NCI-H1105 (cell line): ENCODE measurements at places on chromosomes 13 and 19.

- no peak for DNase-seq
Observed at GRCh38 chr19:17450264-17451075, 2.0 kb upstream of the TMEM221 start.

GRCh38 chr19:45814166-45814780, 835 bp downstream of the RSPH6A start:
- DNase-seq = no peak

DNA sequence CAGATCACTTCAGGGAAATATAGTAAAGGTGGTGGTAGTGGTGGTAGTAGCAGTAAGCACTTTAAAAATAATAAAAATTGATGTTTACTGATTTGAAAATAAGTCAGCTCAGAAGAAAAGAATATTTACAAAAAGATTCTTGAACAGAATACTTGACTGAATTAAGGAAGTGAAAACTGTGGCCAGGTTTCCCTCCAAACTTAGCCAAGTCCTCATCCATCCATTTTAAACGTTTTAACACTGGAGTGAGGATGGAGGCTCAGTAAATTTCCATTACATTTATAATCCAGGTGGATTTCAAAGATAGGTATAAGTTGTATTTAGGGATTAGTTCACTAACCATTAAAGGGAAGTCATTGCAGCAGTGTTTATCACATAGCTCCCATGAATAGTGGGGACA, 221.5 kb downstream of the RGCC start:
- no peak for DNase-seq

DNA sequence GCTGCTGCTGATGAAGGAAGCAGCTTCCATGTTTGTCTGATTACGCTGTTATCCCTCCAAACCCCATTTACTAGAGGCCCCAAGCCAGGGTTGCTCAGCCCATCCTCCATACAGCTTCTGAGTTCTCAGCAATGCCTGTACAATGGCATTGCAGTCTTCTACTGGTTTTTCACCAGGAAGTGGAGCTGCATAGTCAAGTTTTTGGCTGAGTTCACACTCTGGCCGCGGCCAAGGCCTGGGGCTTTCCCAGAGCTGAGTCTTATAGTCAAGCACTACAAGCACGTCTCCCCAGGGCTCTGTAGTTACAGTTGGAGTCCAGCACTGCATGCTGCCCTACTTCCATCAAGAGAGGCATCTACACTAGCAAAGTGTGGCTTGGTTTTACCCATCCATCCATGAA, 182.5 kb downstream of the POU4F1 start:
- no peak for DNase-seq

DNA sequence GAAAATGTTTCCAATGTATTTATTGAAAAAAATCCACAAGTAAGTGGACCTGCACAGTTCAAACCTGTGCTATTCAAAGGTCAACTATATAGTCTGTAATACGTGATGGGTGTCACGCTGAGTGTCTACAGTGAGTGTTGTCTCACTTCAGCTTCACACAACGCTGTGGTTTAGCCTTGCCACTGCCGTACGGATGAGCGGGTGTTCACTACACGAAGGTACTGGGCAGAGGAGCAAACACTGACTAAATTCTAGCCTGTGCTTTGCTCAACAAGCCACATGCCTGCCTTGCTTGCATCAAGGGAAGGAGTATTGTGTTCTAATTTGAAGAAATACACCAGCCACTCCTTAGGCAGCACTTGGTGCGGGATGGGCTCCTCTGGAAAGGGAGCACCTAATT, 3.4 kb upstream of the FFAR3 start:
- no peak for DNase-seq

DNA sequence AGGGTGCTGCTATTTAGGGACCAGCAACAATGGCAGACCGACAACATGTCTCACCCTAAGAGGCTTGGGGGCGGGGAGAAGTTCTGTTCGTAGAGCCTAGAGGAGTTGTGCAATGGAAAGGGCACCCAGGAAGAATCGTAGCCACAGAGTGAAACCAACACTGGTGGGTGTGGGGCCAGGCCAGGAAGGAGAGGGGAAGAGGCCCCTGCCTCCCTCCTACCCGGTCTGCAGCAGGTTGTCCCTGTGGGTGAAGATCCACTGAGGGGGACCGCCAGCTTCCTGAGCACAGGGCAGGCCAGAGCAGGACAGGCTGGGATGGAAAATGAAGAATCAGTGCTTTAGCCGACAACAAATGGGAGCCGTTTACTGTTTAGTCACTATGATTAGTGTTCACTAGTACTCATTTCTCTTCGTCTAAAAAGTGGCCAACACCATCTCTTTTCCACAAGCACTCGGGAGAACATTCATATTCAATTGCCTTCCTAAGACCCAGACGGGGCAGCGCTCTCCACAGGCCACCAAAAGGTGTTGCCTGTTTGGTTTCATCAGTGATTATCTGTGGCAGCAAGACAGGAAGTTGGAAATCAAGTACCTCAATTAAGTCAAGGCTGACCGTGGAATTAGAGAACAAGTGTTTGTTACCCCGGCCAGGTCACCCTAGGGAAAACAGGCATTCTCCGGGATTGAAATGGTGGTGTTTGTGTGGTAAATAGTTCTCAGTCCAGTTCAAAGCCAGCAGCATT, 1.1 kb upstream of the ATP11A start:
- DNase-seq = no peak

DNA sequence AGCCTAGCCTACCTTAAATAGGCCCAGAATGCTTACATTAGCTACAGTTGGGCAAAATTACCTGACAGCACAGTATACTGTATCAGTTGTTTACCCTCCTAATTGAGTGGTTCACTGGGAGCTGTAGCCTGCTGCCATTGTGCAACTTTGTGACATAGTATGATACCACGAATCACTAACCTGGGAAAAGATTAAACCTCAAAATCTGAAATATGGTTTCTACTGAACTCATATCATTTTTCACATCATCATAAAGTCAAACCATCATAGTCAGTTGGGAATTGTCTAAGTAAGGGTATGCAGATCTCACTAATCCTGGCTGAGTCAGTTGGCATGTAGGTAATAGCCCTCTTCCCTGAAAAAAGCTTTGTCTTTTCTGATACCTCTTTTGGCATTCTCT, 9.2 kb downstream of the PAN3 start:
- no peak for DNase-seq

GRCh38 chr19:1882089-1882785, 3.1 kb downstream of the ABHD17A start:
- no peak for DNase-seq

DNA sequence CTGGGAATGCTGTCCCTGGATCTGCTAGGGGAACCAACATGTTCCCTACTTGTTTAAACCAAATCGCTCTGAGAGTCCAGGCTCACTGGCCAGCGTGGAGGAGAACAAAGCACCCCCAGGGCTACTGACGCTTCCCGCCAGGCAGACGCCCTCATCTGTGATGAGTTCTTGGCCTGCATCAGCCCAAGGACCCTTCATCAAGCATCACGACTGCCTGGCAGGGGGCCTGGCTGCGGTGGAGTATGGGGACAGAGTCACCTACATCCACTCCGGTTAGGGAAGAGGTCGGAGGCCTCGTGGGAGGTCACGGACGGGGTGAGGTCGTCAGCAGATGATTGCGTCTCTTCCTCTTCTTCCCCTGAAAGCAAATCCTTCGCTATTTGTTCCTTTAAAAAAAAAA, 17.7 kb downstream of the MIER2 start:
- DNase-seq = no peak

DNA sequence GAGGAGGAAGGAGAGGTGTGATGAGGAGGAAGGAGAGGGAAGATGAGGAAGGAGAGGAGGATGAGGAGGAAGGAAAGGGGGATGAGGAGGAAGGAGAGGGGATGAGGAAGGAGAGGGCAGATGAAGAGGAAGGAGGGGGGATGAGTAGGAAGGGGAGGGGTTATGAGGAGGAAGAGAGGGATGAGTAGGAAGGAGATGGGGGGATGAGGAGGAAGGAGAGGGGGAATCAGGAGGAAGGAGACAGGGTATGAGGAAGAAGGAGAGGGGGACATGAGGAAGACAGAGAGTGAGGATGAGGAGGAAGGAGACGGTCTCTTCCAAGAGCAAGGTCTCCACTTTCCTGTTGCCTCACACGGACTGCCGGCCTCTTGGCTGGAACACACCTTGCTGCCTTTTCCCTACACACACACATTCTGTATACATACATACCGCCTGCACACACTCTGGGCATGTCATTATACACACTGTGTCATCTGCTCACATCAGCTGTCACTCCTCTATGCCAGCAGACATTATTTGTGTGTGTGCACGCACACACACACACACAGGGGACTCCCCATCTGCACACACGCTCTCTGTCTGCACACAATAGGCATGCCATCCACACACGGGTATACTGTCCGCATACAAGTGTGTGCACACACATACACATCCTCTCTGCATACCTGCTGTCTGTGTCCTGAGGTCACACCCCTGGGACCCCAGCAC, 11.1 kb upstream of the VSTM2B start:
- DNase-seq = no peak

DNA sequence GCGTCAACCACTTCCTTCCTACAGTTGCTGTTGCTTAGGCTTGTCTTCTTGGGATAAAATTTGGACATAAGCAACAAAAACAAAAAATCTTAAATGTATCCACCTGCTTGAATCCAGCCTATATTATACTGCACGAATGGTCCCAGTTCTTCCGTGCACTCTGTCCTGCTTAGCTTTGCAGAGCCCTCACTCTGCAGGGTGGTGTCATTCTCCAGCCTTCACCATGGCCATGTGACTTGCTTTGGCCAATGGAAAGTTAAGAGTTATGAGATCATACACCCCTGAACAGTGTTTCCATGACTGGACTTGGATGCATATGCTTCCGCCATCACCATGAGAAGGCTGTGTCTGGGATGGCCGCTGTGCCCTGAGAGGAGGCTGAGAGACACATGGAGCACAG, 27.4 kb upstream of the SACS start:
- no peak for DNase-seq

GRCh38 chr13:28728642-28729041, 9.9 kb upstream of the SLC46A3 start:
- no peak for DNase-seq

GRCh38 chr19:31290931-31291590, 58.2 kb downstream of the TSHZ3 start:
- no peak for DNase-seq

DNA sequence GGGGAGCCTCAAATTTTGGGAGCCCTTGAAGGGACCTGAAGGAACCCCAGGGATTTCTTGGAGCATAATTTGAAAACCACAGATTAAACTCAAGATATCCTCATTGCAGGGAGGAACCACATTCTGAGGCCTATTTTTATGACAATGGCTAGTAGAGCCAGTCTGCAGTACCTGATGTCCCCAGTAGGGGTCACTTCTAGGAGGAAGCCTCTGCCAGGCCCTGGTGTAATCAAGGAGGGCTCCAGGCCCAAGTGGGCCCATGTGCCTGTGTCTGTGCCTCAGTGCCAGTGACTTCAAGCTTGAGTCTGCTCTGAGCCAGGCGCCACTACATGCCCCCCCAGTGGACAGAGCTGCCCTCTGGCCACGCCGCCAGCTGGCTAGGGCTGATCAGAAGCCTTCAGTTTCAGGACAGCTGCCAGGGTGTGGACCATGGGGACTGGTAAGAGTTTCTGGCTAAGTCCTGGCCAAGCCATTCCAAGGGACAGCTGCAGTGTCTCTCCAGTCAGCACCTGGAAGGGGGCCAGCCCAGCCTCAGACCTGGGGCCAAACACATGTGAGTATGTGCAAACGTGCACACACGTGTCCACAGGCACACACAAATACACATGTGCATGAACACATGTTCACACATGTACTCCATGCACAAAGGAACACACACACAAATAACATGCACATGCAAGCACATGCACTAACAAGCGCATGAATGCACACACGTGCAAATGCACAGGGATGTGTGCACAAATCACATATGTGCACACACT, 20.5 kb upstream of the SLC7A10 start:
- no peak for DNase-seq

DNA sequence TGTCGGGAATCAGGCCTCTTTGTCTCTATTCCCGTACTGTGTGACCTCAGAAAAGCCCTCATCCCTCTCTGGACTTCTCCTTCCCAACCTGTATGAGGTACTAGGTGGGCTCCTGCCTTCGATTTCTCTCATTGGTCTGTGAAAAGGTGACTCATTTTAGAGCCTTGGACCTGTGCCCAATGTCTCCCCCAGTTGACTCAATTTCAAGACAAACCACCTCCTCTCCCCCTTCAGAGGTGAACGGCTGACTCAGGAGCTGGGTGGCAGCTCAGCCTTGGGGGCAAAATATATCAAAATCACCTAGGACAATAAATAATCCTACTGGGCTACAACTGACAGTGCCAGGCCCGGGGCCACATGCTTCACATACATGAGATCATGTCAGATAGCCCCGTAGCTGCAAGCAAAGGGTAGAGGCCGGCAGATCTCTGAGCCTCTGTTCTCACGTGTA, 630 bp downstream of the COQ8B start:
- no peak for DNase-seq

GRCh38 chr19:2210987-2211740, 25.0 kb downstream of the PLEKHJ1 start:
- DNase-seq = no peak

GRCh38 chr13:111115965-111116521, 933 bp downstream of the ARHGEF7 start:
- peak; percentile 16 for DNase-seq

- DNase-seq = no peak
Observed at GRCh38 chr19:1206864-1207450, 1.4 kb downstream of the STK11 start.

- peak; percentile 50 for DNase-seq
Observed at GRCh38 chr19:51079481-51080110, 3.1 kb downstream of the KLK14 start.

DNA sequence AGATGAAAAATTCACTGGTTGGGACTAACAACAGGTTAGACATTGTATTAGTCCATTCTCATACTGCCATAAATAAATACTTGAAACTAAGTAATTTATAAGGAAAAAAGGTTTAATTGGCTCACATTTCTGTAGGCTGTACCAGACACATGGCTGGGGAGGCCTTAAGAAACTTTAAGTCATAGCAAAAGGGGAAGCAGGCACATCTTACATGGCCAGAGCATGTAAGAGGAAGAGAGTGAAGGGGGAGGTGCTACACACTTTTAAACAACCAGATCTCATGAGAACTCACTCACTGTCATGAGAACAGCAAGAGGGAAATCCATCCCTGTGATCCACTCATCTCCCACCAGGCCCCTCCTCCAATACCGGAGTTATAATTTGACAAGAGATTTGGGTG, 125.9 kb downstream of the SUCLA2 start:
- DNase-seq = no peak

DNA sequence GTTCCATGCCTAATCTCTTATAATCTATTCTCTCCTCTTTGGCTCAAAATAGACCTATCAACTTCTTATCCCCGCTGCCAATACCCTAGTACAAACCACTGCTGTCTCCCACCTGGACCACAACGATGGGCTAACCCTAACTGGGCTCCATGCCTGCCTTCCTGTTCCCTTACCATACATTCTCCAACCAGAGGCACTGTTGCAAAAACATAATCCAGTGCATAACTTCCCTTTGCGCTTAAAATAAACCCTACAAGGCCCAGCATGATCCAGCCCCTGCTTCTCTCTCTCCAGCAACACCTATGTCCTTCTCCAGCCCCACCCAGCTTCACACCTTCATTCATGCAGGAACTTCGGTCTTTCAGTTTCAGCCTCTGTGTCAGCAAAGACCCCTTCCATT, 27.4 kb upstream of the CEBPA start:
- DNase-seq = no peak

GRCh38 chr13:91383836-91384235, 14.6 kb upstream of the GPC5 start:
- DNase-seq = no peak

GRCh38 chr13:73482556-73482955, 423.8 kb downstream of the KLF5 start:
- DNase-seq = no peak
